ENCODE measurements at places on chromosomes 2 and 18.

GRCh38 chr2:3200420-3200939 is 177.1 kb downstream of the EIPR1 start:
- no peak for DNase-seq

DNA sequence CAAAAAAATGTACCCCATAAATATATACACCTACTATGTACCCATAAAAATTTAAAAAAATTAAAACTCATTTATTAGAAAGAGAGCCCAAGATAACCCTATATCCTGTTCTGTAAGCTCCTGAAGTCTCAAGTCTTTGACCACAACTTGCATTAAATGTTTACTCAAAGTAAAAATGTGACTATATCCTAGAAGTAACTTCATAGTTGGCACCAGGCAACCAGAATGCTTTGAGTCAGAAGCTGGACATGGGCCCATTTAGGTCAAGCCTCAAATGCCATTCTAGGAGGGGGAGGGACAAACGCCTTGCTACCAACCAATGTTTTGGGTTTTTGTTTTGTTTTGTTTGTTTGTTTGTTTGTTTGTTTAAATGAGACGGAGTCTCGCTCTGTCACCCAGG is 9.3 kb upstream of the TBC1D8 start:
- no peak for DNase-seq

GRCh38 chr2:121491518-121491917 is 39.2 kb upstream of the RNU4ATAC start:
- no peak for DNase-seq

DNA sequence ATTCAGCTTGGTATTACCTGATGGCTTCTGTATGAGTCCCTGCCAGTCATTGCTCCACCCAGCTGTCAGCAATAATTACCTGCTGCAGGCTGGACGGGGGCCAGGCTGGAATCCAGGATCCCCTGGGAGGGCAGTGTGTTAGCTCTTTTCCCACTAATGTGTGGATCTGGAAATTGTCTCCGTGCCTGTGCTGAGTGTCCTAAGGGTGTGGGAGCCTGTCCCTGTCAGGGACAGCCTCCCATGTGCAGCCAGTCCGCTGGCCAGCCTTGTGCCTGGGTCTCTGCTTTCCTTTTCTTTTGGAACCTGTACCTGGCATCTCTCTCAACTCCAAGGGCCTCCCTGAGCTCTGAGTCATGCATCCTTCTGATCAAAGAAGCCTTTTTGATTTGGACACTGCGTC is 107.2 kb upstream of the SPRED2 start:
- DNase-seq = no peak

DNA sequence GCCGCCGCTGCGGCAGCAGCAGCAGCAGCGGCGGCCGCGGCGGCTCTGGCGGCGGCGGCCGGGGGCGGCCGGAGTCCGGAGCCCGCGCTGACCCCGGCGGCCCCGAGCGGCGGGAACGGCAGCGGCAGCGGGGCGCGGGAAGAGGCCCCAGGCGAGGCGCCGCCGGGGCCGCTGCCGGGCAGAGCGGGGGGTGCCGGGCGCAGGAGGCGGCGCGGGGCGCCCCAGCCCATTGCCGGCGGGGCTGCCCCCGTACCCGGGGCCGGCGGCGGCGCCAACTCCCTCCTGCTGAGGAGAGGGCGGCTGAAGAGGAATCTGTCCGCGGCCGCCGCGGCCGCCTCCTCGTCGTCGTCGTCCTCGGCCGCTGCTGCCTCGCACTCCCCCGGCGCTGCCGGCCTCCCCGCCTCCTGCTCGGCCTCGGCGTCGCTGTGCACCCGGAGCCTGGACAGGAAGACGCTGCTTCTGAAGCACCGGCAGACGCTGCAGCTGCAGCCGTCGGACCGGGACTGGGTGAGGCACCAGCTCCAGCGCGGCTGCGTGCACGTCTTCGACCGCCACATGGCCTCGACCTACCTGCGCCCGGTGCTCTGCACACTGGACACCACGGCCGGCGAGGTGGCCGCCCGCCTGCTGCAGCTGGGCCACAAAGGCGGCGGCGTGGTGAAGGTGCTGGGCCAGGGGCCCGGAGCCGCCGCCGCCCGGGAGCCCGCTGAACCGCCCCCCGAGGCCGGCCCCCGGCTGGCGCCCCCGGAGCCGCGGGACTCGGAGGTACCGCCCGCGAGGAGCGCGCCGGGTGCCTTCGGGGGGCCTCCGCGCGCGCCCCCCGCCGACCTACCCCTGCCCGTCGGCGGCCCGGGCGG is 646 bp downstream of the PHLPP1 start:
- DNase-seq = peak; percentile 63

- no peak for DNase-seq
Measured at GRCh38 chr2:128069769-128070168, 21.2 kb upstream of the UGGT1 start.

DNA sequence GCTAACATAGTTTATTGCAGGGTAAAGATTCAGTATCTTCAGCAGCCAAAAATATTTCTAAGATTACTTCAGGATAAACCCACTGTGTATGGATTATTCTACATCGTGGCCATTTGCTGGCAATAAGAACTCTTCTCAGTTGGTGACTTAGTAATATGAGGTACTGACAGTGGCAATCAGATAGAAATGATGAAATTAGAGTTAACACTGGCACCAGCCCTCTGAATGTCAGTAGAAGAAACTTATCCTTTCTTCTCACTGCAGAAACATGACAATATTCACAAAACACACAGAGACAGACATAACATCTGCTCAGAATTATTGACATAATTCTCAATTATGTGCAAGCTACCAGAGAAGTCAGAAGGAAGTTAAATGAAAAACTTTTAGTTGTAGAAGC is 246.3 kb upstream of the COL3A1 start:
- no peak for DNase-seq

GRCh38 chr2:45040786-45041185 is 31.5 kb upstream of the SIX2 start:
- no peak for DNase-seq

DNA sequence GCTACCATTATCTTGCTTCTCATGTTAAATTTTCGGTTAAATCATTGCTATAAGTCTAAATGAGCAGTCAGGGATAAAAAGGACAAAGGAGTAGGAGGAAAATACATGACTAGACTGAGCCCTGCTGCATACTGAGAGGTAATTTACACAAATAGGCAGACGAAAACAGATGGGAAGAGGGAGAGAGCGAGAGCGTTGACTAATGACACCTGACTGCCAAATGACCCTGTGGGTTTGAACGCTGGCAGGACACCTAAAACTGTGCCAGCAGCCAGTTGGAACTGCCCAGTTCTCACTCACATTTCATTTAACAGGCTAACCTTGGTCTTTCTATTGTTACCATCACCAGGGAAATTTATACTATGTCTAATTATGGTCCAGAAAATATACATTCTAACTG is 978.2 kb downstream of the CPS1 start:
- DNase-seq = no peak

- DNase-seq = no peak
Measured at GRCh38 chr18:36467614-36468013, 170.1 kb downstream of the FHOD3 start.

- no peak for DNase-seq
Measured at GRCh38 chr18:12435867-12436266, 28.1 kb downstream of the PRELID3A start.

GRCh38 chr2:217449444-217449843 is 553.4 kb downstream of the TNS1 start:
- no peak for DNase-seq

DNA sequence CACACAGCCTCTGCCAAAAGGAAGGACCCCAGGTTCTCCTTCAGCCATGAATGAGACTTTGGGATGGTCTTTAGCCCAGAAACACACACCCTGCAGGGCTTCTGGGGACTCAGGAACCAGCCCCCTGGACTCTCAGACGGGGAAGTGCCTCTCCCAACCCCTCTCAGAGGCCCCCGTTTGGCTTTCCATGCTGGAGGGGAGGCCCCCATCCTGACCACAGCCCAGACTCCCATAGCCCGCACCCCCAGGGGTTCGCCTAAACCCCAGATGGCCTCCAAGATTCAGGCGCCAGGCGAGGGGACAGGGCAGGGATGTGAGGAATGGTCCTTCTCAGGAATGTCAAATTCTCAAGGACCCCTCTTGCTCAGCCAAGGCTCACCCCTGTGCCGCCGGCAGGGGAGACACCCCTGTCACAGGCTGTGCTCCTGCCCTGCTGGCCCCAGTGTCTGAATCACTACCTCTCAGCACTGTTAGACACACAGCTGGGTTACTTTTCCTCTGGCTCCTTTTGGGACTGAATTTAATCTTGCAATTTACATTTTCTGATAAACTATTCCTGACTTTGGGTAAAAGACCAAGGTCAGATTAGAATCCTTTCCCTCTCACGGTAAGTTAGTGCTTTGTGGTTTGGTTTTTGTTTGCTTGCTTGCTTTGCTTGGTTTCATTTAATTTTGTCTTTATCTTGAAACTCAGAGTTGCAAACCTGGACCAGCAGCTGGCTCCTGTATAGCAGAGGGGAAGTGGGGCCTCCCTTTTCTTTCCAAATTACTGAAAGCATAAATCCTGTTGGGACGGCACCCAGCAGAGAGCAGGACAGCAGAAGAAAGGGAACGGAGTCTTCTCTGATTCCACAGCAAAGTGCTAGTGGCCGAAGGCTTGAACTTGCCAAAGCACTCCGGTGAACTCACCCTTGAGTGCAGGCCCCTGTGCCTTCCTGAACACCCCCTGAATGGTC is 198.9 kb upstream of the RAB6C start:
- no peak for DNase-seq

DNA sequence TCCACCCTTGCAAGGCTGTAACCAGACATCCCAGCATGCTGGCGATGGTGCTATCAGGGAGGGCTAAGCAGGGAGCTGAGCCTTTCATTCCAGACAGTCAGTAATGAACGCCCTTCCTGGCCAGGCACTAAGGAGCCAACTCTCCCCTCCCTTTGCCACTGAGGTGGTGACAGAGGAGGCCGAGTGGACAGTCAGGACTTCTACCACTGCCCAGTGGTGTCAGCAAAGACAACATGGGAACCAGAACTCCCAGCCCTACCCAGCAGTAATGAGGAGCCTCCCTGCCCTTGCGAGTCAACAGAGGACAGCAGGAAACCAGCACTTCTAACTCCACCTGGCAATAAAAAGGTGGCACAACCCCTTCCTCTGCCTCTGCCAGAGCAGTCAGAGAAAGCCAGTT is 68.6 kb downstream of the ZAP70 start:
- DNase-seq = no peak

DNA sequence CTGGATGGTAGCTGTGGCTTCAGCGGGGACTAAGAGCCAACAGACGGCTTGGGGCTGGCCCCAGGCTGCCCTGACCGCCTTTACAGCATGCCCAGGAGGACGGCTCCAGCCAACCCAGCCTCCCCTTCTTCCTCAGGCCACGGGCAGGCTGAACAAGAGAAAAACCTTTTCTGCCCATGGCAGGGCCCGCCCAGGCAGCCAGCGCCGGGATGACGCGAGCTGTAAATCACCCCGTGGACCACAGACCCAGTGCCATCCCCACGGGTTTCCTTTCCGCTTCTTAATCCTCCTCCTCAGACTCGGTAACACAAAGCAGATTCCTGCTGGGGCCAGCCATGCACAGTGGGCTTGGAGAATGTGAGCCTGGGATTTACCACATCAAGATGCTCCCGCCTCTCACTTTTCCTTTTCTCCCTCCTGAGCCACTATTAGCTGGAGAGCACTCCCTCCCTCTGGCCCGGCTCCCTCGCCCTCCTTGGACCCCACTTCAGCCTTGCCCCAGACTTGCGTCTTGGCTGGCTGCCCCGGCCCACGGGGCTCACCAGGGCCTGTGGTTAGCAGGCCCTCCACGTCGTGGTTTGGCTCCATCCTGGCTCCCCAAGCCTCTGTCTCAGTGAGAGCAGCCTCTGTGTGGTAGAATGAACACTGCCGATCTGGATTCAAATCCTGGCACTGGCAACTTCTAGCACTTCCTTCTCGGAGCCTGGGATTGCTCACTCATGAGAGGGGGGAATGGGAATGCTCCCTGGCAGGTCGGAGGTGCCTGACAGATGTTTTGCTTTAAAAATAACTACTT is 31.4 kb downstream of the ATOH8 start:
- DNase-seq = peak; percentile 4

GRCh38 chr2:121686218-121686617 is 37.0 kb upstream of the CLASP1 start:
- no peak for DNase-seq

Data from CD4-positive, alpha-beta T cell treated with Interleukin-1 beta for 1 hour (primary cell).